ENCODE measurements at places on chromosomes 6 and 20. TPM values are rescaled to one million over a fixed set of nuclear protein-coding genes. Genes with fewer than 3 reads are reported as not detected.

The BPIFB1 gene
- total RNA-seq: not detected

GRCh38 chr20:62635852-62636251 lies 6.5 kb upstream of the SLCO4A1 start:
- DNase-seq: peak; percentile 45

- no peak for DNase-seq
These were observed 18.2 kb upstream of the OCSTAMP start for GRCh38 chr20:46568570-46569129.

DNA sequence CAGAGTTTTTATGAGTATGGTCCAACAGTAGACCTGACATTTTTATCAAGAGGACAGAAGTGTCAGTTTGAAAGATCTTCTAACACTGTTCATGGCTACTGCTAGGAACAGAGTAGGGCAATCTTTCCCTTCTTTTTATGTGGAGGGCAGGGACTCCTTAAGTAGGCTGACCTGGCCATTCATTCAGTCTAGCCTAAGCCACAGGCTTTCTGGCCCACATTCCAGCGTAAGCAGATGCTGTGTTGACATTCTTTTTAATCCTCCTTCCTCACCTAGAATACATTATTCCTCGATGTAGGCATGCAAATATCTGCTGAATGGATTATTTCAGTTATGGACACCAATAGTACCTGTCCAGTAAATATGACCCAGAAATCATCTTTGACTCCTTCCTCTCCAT lies 188.3 kb downstream of the ATXN1 start:
- DNase-seq: peak; percentile 19

The CNKSR3 gene
- 5.7 TPM for total RNA-seq

DNA sequence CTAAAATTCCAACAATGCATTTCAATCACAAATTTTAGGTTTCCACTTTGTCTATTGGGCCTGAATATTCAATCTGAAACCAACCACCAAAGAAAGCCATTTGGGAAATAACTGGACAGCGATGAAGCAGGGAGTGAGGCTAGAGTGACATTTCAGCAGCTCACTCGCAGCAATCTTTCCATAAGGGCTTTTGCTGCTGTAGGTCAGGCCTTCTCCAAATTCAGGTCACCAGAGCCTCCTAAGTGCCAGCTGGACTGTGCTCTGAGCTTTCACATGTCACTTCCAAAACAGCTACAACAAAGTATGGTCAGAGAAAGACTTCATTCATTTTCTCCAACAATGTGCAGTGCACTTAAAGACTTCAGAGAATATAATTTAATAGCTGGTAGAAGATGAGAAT lies 194.8 kb downstream of the FRK start:
- DNase-seq: no peak

- no peak for DNase-seq
These were observed 2.0 kb upstream of the HBS1L start for GRCh38 chr6:135056632-135057031.

- DNase-seq: no peak
These were observed 1.8 kb upstream of the PEX7 start for GRCh38 chr6:136820561-136820960.

The TBC1D32 gene
- total RNA-seq: 16.1 TPM

DNA sequence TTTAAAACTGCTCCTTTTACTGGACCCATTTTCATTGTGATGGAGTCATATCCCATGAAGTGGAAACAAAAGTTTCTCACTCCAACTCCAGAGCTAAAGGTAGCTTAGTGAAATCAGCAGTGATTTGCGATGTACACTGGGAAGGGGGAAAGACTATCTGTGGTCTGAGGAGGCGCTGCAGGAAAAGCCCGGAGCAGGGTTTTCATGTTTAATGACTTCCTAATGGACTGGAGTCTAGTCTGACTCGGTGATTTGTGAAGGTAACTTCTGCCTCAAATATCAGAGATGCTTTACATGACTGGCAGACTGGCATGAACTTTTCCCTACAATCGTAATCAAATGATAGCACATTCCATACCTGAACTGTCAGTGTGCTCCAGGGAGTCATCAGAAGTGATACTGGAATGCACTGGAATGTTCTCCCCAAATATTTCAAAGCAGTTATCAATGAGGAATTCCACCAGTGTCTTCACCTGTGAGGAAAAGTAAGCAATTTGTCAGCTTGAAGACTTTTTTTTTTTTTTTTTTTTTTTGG lies 7.0 kb downstream of the TAGAP start:
- DNase-seq: no peak

The EPPIN gene
- not detected for total RNA-seq

Data from GM23338 (cell line).